Substantia nigra (tissue), 51 donors: ENCODE measurements at places on chromosomes 6 and 20.

- DNase-seq = no peak
Measured at GRCh38 chr6:105401247-105402089, 1.4 kb downstream of the PREP start.

DNA sequence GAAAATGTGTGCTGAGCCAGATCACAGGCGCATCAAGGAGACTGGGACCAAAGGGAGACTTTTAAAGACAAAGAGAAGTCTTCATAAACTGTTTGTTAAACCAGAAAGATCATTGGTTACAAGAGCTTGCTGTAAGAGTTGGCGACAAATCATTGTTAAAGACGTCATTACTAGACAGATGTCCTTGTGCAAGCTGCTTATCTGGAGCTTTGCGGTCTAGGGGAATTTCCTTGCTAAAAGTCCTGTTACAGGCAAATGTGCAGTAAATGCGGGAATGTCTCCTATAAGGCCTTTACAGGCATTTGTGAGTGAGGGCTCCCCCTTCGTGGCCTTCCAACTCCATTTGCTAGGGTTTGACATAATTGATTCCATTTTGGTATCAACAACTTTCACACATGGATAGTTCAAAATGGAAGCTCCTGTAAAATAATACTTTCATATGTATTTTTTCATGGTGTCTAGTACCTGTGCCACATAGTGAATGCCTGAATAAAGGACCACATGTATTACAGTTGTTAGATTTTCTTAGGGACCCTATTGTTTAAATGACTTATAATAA lies 362.4 kb downstream of the UTRN start:
- no peak for DNase-seq

- DNase-seq = no peak
Measured at GRCh38 chr6:165588515-165588914, 74.5 kb downstream of the PDE10A start.

DNA sequence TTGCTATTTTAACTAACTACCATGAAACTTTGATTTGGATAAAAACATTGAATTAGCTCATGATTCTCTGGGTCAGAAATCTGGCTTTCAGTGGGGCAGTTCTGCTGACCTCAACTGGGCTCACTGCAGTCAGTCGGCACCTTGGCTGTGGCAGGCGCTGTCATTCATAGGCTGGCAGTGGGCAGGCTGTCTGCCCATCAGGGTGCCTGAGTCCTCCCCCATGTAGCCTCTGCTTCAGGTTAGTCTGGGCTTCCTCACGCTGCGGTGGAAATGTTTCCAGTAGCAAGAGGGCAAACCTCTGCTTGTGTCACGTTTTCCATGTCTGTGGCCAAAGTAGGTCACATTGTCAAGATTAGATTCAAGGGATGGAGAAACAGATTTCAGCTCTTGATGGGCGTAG lies 251.0 kb upstream of the TCF21 start:
- no peak for DNase-seq

DNA sequence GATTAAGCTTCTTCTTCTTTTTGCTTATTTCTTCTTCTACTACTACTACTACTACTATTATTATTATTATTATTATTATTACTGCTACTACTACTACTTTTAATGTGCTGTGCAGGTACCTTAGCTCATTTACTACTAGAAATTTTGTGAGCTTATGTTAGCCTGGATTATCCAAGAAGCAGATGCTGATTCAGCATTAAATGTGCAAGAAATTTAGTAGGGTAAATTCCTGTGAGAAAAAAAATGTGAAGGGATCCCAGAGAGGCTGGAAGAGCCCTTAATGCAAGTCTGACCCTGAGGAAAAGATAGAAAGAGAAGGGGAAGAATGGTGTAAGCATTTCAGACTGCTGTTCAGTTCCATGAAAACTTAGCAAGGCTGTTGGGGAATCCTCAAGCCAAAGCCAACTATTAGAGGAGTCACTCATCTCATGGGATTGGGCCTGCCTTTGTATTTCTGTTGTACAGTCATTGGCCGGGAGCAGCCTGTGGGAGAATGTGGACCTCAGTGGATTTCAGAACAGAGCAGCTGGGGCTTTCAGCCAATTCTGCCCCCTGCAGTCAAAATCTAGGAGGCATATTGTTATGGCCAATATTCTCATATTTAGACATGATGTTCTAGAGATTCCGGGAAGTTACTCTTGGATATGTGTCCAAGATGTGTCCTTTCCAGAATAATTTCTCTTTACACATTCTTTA lies 37.2 kb upstream of the TSPYL1 start:
- no peak for DNase-seq

GRCh38 chr6:35057449-35058357 lies 83.4 kb downstream of the TCP11 start:
- DNase-seq = no peak

- DNase-seq = no peak
Measured at GRCh38 chr6:131736003-131736596, 25.3 kb upstream of the CTAGE9 start.

- DNase-seq = no peak
Measured at GRCh38 chr6:113596387-113597230, 260.5 kb upstream of the MARCKS start.

DNA sequence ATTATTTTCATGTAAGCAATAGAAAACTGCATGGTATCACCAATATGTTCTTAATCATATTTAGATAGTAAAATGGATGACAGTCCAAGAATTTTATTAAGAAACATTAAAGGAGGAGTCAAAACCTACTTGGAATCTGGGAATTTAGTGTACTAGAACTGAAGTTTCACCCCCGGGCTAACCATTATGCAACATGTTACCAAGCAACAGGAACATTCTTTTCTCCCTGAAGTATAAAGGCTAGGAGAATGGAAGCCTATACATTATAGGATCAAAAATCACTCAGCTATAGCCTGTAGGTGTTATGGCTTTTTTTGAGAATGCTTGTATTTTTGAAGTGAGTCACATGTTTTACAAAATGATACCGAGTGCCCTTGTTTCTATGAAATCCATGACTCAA lies 538.3 kb downstream of the GRIK2 start:
- DNase-seq = no peak

- DNase-seq = no peak
Measured at GRCh38 chr6:6131492-6132109, 124.9 kb upstream of the NRN1 start.

DNA sequence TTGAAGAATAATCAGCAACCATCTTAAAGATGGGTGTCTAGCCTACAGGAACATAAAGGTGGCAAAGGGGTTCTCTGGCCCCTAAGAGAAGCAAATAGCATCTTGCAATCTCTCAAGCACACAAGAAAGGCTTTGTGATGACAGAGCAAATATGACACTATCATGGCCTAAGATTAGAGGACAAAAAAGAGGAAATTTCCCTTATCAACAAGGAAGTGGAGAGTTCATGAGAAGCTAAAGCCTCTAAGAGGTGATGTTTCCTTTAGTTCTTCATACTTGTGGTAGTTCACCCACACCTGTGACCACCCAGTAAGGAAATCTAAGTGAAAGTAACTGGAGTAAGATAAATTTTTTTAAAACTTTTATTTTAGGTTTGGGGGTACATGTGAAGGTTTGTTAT lies 88.4 kb downstream of the OLIG3 start:
- no peak for DNase-seq
